ENCODE measurements at places on chromosomes 11 and 22. TPM values are rescaled to one million over a fixed set of nuclear protein-coding genes. Genes with fewer than 3 reads are reported as not detected.

ZNF214 gene
- 1.00 TPM for total RNA-seq

OLFML1 gene
- total RNA-seq, result 24.4 TPM

RNF169 gene
- 8.9 TPM for total RNA-seq

MS4A6E gene
- total RNA-seq, result not detected

TCP11L1 gene
- 12.9 TPM for total RNA-seq

PRMT3 gene
- 12.4 TPM for total RNA-seq

OR51B5 gene
- total RNA-seq, result not detected

OR52H1 gene
- not detected for total RNA-seq

OR10A5 gene
- not detected for total RNA-seq

OR51E2 gene
- not detected for total RNA-seq

NOL12 gene
- 28.6 TPM for total RNA-seq

TUBA8 gene
- 0.12 TPM for total RNA-seq

SCUBE1 gene
- total RNA-seq, result not detected

UPK3A gene
- total RNA-seq, result not detected

WNT11 gene
- 1.4 TPM for total RNA-seq

OTOG gene
- not detected for total RNA-seq

C11orf87 gene
- not detected for total RNA-seq

KRTAP5-10 gene
- not detected for total RNA-seq

OR8D1 gene
- not detected for total RNA-seq

CNTF gene
- total RNA-seq, result 0.73 TPM

IFITM5 gene
- total RNA-seq, result not detected

INS gene
- total RNA-seq, result not detected

TRAPPC4 gene
- total RNA-seq, result 76.9 TPM

MMP12 gene
- total RNA-seq, result not detected
